ENCODE measurements at places on chromosomes 3 and 15.

DNA sequence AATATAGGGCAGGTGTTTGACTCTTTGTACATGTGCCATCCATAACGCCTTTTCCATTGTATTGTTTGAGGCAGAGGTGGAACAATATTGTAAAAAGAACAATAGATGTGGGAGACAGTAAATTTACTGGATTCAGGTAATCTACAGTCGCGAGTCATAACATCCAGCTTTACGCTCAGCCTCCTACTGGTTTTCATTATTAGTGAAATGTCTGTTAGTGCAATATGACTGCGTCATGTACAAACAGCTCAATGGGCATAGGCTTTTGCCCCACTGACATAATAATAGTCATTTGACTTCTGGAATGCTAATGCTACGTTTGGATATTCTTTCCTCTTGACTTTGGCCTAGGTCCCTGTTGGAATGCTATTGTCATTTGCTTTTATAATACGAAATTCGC lies 9.5 kb downstream of the CACNA2D3 start:
- DNase-seq = no peak

DNA sequence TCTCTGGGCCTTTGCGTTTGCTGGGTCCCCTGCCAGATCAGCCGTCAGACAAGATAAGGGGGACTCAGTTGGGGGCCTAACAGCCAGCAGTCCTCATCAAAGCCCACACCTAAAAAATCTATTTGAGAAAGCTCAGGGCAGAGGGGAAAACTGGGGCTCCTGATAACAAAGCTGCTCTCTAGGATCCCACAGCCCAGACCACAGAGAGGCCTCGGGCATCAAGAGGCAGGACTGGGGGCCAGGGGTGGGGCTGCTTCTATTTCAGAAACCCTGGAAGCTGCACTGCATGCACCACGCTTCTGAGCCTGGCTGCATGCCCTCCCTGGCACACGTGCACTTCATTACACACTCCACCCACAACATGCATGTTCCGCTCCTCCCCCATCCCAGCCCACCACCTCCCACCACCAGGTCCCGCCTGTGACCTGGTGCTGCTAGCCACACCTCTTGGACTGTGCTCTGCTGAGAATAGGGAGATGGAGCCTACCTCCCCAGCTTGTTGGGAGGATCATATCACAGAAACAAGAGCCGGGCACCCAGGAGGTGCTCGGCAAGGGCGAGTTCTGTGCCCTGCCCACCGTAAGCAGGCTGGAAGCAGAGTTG lies 26.6 kb downstream of the FBLN2 start:
- DNase-seq = no peak

DNA sequence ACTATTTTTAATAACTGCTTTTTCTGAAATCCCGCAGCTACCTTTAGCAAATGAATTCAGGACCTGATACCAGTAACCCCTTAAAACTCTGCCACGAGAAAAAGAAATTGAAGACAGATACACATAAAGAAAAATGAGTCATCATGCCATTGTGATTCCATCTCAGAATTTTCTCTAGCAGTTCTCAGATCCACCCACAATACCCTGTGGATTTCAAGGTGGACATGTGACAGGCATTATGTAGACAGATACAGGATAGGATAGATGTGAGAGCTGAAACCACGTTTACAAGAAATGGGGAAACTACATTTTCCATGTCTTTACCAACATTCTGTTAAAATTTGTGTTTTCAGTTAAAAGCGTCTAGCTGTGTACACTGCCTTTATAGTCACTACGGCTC lies 291.9 kb upstream of the NR2F2 start:
- DNase-seq = no peak

DNA sequence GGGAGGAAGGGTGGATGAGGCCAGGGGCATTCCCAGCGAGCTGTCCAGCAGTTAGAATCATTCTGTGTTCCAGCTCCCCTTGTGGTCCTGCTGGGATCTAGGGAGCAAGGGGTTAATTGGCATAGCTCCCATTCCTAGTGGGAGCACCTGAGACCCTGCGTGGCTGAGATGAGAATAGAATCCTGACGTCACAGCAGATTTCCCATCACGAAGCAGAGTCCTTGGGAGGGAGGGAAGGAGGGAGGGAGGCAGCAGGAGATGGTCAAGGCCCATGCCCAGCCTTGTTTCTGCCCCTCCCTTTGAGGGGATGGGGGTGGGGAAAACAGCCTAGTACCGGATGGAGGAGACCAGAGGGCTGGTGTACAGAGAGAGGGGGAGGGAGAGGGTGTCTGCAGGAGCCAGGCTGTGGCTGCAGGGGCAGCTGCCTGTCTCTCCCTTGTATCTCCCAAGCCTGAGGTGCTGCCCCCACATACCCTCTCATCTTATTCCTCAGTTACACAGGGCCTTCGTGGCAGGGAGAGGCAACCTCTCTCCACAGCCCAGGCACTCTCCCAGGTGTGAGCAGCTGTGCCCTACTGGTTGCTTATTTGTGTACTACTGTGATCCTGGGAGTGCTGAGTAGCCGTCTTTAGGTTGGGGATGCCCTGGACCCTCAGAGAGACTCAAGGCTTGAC lies 5.4 kb downstream of the TYRO3 start:
- DNase-seq = no peak

GRCh38 chr15:52422001-52422400 lies 106.7 kb downstream of the MYO5A start:
- no peak for DNase-seq

DNA sequence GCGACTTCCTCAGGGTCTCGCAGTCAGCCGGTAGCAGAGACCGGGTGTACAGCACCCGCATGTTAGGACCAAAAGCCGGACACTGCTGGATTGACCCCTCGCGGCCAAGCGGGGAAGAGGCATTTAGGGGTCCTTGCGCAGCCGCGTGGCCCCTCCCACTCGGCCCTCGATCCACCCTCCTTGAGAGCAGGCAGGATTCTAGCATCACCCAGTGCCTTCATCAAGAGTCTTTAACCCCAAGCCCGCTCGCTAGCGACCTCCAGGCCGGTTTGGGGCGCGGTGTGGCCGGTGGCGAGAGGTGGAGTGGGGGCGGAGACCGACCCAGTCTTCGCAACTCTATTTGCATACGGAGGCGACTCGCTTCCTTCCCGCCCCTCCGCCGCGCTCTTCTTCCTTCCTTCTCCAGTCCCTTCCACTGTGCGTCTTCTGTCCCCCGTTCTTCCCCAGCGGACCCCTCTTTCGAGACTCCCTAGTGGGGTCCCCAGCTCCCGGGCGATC lies at the start of gene ST6GAL1:
TSS of gene ST6GAL1 (plus strand) at position 384 of the 498 bp plus-strand sequence. CDS start 112,178 bp downstream, outside the sequence.
- DNase-seq = peak; percentile 45

DNA sequence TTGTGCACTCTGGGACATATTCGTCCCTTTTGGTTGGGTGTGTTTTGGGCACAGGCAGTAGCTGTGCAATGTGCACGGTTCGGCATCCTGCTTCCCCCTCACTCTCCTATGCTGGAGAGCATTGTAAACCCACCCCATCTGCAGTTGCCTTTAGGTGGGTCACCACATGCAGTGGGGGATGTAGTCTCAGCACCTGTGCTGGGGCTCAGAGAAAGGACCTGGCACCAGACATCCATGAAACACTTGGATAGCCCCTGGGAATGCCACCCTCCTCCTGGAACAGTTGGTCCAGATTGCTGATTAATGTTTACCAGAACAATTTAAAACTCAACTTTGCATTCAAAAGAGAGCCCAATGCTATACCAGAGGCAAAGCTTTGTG lies 123.9 kb upstream of the MEF2A start:
- no peak for DNase-seq

- DNase-seq = no peak
These were observed 284.1 kb downstream of the ZBBX start for GRCh38 chr3:167095976-167096375.

DNA sequence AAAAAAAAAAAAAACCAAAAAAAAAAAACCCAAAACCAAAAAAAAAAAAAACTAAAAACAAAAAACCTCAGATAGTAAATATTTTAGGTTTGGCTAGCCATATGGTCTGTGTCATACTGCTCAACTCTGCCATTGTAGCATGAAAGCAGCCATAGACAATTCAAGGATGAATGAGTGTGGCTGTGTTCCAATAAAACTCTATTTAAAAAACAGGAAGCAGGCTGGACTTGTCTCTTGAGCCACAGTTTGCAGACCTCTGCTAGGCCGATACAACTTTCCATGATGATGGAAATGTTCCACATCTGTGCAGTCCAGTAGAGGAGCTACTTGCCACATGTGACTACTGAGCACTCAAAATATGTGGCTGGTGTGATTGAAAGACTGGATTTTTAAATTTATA lies 11.1 kb downstream of the EFCAB12 start:
- no peak for DNase-seq

GRCh38 chr15:35071106-35071505 lies 14.0 kb downstream of the NANOGP8 start:
- DNase-seq = peak; percentile 61

DNA sequence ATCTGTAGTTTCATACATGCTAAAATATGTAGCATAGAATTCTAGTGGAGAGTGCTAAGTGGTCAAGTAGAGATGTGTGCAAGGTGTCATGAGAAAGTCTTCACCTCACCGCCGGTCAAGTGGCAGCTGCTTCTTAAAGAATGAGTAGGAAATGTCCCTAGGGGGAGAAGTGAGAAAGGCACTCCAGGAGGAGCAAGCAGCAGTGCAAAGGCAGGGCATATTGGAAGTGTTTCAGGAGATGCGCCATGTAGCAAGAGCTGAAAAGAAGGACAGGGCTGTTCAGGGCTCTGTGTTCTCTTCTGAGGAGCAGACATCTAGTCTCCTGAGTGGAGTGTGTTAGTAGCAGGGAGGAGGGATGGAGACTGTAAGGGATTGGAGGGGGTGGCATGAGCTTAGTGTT lies 312.4 kb upstream of the SEMA6D start:
- no peak for DNase-seq

- DNase-seq = no peak
These were observed 3.3 kb upstream of the ABHD5 start for GRCh38 chr3:43687499-43687811.

- DNase-seq = peak; percentile 84
These were observed 11.3 kb downstream of the XXYLT1 start for GRCh38 chr3:195259475-195260279.

DNA sequence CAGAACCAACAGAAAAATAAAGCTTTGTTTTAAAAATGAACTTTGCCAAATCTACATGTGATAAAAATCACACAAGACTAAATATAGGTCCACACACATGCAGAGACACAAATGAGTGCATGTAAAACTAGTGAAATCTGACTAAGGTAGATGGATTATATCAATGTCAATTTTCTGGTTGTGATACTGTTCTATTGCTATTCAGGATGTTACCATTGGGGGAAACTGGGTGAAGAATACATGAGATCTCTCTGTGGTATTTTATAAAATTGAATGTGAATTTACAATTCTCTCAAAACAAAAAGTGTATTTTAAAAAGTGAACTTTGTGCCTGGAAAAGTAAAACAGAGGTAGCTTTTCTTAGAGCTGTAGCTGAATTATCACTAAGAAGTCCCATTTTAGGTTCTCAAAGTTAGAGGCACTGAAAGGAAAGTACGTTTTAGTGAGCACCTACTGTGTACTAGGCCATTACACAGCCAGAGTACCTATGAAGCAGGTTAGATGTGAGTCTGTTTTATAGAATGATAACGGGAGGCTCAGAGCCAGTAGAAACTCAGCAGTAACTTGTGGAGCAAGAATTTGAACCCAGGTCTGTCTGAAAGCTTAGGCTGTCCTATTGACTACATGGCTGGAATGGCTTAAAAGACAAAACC lies 8.2 kb downstream of the GRAMD2A start:
- no peak for DNase-seq

- DNase-seq = no peak
These were observed 35.6 kb upstream of the GPR160 start for GRCh38 chr3:170002231-170002630.

DNA sequence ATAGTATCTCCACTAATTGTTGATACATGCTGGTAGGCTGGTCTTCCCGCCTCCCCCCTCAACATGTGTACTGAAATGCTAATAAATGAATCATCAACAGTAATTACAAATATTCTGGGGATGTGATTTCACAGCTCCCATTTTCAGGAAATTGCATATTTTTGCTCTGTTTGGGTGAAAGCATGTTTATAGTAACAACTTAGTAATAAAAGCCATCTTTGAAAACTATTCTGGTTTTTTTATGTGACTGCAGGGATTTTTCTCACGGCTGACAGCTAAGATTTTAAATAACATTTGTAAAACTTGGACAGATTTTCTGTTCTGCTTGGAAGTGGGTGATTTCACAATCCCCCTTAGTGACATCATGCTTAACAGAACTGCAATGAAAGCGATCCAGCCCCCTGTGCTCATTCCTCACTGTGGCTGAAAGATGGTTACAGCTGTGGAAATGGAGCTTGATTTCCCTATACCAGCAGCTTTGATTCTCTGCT lies 25.6 kb upstream of the FAM174B start:
- peak; percentile 3 for DNase-seq

GRCh38 chr3:140762746-140763145 lies 84.9 kb downstream of the TRIM42 start:
- DNase-seq = no peak

DNA sequence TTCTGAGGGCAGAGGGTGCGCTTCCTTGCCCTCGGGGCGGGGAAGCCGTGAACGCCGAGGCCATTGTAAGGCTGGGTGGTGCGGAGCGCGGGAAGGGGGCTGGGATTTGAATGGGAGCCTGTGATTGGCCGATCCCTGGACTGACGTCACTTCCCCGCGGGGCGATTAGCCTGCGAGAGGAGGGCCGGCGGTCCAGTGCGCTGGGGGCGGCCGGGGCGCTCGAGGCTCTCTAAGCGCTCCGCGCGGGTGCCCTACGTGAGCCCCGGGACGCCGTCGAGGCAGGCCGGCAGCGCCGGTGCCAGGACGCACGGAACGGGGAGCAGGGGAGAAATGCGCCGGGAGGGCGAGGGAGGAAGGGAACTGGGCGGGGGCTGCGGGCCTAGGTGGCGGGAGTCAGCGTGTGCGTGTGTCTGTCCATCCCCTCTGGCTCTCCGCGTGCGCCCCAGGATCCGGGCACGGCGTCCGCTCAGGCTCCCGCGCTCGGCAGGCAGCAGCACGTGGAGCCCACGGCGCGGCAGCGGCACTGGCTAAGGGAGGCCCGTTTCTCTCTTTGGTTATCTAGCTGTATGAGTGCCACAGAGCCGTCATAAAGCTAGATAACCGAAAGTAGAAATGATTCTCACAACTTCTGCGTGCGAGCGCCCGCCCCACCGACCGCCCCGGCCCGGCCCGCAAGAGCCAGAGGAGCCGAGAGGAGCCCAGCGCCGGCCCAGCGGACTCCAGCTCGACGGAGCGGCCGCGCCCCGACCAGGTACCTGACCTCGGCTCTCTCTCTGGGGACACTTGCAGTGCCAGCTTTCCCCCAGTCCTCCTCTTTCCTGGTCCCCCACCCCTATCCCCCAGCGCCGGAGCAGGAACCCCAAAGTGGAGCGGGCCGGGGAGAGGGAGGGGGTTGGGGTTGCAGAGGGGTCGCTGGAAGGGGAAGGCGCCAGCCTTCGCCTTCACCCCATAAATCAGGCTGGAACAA lies 33.1 kb upstream of the POLG start:
- no peak for DNase-seq

Data from CD14-positive monocyte (primary cell).